Activated CD8-positive, alpha-beta memory T cell treated with anti-CD3 and anti-CD28 coated beads for 1 hour (primary cell): ENCODE measurements at places on chromosomes 2 and 18.

DNA sequence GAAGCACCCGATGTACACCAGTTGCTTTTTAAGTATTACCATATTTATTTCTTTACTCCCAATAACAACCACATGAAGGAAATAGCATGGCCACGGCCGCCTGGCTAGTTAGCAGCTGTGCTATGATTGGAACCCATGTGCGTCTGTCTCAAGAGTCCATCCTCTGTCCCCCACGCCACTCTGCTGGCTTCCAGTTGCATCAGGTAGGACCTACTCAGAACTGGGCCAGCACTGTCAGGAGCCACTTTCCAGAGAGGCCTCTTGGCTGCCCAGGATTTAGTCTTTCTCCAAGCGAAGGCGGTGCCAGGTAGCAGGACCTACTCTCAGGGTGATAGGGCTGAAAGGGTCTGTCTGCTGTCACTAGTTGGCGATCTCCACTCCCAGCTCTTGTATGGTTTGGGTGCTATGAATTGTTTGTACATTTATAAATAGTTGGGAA lies 22.1 kb downstream of the ASB18 start:
- DNase-seq = no peak

DNA sequence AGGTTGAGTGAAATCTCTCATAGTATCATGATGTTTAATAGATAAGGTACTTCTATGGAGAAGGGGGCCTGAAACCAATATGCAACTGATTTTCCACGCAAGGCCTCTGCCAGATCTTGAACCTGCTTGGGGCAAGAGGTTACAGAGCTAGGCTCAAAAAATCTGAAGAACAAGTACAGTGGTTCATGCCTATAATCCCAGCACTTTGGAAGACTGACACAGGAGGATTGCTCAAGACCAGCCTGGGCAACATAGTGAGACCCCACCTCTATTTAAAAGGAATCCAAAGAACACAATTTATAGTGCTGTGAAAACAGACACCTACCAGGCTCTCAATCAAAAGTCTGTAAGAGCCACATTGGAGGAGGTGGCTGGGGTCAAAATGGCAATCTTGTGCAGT lies 28.6 kb downstream of the HADHA start:
- DNase-seq = no peak

GRCh38 chr2:171509945-171510731 lies 12.1 kb upstream of the CYBRD1 start:
- DNase-seq = no peak

DNA sequence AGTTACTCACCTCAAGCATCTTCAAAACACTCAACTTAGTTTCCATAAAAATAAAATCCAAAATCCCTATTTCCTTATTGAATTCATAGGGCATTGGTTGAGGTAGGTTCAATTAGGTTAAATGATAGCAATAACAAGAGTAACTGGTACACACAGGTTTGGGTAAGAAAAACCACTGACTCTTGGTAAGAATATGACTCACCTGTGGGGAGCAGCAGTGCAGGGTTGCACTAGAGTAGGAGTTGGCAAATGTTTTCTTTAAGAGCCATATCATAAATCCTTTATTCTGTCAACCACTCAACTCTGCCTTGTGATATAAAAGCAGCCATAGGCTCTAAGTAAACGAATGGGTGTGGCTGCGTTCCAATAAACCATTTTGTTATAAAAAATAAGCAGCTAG lies 71.4 kb upstream of the CDH20 start:
- DNase-seq = no peak

GRCh38 chr2:36178384-36178783 lies 177.2 kb upstream of the CRIM1 start:
- no peak for DNase-seq

DNA sequence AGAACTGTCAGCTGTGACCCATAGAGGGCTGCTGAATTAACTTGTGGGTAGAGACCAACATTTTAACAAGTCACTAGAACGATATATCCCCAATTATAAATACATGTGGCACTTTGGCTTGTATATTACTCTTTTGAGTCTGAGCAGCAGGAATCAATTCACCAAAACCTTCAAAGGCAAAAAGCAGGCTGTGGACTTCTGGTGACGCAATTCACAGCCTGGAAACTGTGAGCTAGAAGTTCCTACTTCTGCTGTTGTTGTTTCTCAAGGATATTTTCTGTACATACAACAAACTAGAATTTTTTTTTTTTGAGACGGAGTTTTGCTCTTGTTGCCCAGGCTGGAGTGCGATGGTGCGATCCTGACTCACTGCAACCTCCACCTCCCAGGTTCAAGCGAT lies 37.3 kb downstream of the PTCD3 start:
- no peak for DNase-seq
